AG04450 (cell line): ENCODE measurements at places on chromosomes 12 and 14.

DNA sequence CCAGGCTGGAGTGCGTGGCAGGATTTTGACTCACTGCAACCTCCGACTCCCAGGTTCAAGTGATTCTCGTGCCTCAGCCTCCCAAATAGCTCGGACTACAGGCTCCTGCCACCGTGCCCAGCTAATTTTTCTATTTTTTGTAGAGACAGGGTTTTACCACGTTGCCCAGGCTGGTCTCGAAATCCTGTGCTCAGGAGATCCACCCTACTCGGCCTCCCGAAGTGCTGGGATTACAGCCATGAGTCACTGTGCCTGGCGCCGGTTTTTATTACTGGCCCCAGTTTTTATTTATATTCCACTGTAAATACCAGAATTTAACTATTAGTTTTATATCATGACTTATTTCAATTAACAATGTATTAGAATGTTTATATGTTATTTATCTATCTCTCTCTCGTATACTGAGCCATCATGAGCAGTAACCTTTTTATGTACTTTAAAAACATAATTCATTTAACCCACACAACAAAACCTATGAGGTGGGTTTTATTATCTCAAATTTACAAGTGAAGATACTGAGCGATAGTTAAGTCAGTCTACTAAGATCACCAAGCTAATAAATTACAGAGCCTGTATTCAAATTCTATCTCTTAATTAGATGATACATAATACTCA, 47.8 kb downstream of the HECTD1 start:
- no peak for DNase-seq

- peak; percentile 21 for DNase-seq
These were observed 46.1 kb downstream of the DIO2 start for GRCh38 chr14:80164991-80165721.

DNA sequence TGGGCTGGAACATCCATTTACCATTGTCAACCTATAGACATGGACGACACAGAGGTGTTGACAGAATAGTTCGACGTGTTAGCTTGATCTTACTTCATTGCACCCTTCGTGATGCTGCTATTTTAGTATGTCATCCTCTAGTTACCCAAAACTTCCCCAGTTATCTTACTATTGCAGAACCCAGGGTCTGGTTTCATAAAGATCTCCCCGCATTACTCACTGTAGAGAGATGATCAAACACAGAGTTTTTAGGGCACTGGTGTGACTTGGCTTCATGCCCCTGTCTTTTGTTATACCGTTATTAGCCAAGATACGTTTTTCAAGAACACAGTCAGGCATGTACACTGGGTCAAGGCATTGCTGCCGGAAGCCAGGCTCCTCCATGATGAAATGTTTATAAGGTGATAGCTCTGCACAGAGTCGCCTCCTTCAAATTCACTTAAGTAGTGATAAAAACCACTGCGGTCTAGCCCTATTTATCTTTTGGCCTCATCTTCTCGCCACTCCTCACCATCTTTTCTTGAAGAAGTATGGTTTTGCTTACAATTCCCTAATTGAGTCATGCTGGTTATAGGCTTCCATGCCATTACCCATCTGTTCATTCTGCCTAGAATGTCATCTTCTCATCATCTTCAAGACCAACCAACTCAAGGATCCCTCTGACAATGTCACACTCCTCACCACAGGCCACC, 1127.9 kb downstream of the VRK1 start:
- no peak for DNase-seq

GRCh38 chr12:107448198-107448597, 237.4 kb upstream of the PWP1 start:
- no peak for DNase-seq

- DNase-seq = no peak
These were observed 45.5 kb upstream of the ST8SIA1 start for GRCh38 chr12:22380031-22380430.

- DNase-seq = no peak
These were observed 89.2 kb upstream of the TMEM260 start for GRCh38 chr14:56490379-56490778.

DNA sequence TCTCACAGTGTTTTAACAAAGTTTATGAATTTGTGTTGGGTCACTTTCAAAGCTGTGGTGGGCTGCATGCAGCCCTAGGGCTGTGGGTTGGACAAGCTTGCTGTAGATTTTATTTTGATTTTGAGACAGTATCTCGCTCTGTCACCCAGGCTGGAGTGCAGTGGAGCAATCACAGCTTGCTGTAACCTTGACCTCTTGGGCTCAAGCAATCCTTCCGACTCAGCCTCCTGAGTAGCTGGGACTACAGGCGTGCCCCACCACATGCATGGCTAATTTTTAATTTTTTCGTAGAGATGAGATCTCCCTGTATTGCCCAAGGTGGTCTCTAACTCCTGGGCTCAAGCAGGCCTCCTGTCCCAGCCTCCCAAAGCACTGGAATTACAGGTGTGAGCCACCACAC, 5.4 kb downstream of the MARK3 start:
- no peak for DNase-seq

- DNase-seq = no peak
These were observed 25.2 kb downstream of the NID2 start for GRCh38 chr14:52043690-52044089.

DNA sequence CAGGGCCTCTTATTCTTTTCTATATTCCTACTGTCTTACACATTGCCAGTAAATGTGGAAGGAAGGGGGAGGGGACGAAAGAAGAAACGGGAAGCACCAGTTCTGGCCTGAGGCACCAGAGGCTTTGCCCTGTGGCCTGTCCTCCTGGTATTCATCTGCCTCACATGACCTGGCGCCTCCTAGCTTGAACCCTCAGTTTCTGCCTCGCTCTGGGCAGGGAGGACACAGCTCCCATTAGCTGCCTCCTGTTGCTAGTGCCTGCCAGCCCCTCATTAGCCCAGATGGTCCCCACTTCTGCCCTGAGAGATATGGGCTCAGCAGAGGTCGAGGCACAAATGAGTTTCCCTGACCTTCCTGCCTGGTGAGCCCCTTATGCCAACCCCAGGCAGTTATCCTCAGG, 3.0 kb upstream of the PLEKHG6 start:
- no peak for DNase-seq

GRCh38 chr14:77478796-77479195, 19.8 kb downstream of the ISM2 start:
- no peak for DNase-seq

- no peak for DNase-seq
These were observed 6.1 kb downstream of the ASB8 start for GRCh38 chr12:48151103-48151771.

- no peak for DNase-seq
These were observed 21.5 kb downstream of the SUDS3 start for GRCh38 chr12:118397708-118398440.

DNA sequence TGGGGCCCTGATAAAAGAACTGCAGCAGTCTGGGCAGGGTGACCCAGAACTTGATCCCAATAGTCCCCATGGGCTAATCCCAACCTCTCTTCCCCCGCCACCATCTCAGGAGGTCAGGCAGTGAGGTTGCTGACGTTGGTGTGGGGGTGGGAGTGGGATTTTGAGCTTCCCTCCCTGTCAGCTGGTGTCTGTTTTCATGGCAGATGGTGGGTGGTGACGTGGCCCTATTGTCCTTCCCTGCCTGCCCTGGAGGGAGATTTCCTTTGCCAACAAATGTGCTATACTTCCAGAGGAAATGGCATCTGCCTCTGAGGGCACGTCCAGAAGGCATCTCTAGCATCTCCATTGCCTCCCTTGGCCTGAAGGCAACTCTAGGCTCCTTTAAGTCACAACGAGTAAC, 37.7 kb downstream of the NEUROD4 start:
- no peak for DNase-seq

GRCh38 chr14:72387726-72388125, 455.5 kb downstream of the RGS6 start:
- DNase-seq = no peak

GRCh38 chr12:7197841-7198240, 8.4 kb downstream of the PEX5 start:
- DNase-seq = no peak

DNA sequence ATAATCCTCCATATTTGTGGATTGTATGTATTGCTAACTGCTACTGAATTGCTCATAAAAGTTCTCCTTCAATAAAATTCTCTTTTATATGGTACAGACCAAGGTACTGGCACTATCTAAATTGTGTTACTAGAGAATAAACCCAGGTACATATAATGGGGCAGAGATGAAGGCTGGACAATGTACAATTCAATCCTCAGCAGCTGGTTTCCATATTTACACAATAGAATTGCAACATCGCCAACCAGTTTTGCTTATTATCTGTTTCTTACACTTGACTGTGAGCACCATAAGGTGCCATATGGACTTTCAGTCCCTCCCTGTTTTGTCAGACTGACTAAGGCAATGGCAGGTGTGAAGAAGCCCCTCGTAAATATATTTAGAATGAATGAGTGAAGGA, 18.1 kb downstream of the KITLG start:
- no peak for DNase-seq
